ENCODE measurements at places on chromosomes 3 and 15.

GRCh38 chr3:67000009-67000408 lies 1.9 kb downstream of the KBTBD8 start:
- no peak for DNase-seq

DNA sequence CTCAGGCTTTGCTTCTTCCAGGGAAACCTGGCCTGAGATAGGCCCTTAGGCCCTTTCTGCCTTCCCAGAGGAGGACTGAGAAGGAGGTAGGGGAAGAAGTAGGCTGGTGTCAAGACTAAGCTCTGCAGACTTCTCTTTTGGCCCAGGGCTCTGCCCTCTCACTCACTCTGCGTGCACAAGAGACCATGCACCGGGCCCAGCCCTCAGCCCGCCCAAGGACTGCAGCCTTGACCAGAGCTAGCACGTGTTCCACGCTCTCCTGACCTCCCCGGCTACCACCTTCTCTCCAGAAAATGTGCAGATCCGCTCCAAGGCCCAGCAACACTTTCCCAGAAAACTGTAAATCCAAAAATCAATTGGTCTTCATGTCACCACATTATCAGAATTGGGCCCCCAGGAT lies 59.8 kb downstream of the SEMA5B start:
- no peak for DNase-seq

GRCh38 chr15:74136540-74136813 lies 6.1 kb downstream of the ISLR2 start:
- no peak for DNase-seq

DNA sequence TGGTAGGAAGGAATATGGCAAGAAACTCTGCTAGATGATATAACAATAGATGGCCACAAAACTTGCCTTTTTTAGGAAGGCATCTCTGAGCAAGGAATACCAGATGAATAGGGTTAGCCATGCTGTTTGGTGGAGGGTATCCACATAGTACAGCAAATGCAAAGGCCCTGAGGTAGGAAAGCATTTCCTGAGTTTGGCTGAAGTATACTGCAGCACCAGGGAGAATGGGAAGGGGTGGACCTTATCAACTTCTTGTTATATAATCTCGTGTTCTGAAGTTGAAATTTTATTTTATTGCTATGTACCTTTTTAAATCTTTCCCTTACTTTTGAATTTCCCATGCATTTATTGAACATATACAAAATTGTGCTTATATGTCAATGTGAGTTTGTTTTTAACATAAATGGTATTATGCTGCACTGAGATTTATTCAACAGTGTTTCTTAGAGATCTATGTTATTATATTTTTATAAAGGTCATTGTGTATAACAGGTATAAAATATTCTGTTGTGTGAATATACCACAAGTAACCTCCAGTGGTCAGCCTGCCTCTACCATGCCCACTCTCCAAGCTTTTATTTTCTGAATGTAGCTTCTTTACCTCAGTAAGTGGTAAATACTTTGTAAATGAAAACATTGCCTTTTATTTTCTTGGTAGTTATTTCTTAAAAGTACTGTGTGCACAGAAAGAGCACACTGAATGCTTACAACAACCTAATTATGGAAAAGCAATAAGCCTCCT lies 2.8 kb upstream of the KAT2B start:
- no peak for DNase-seq
